ENCODE measurements at places on chromosomes 2 and 18.

- no peak for DNase-seq
Measured at GRCh38 chr2:215870986-215871385, 142.4 kb downstream of the MREG start.

DNA sequence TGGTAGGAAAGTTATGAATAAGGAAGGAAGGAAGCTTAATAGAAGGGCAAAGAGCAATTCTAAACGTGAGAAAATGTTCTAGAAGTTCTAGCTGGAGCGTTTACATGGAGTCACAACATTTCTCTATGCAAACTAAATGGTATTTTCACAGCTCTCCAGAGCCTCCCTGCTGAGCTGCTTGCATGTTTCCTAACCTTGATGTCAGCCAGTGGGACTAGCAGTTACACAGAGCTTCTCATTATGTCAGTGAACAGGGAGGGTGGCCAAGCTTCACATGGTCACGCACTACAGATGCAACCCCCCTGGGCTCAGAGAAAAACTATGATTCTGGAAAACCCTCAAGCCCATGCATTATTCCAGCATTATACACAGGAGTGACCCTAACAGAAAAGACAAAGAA, 153.4 kb upstream of the CCDC150 start:
- no peak for DNase-seq

DNA sequence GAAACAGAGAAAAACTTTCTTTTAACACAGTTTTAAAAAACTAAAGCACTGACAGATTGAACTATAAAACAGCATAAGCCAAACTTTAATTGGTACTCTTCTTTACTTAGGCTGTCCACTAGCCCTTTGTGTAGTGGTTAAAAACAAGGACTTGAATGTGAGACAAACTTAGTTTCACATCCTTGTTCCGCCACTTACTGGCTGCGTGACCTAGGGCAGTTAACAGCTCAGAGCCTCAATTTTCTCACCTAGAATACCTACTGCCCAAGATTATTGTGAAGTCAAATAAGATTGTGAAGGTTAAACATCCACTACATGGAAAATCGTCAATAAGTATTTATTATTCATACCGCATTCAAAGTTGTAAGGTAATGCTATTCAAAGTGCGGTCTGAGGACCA, 2.0 kb downstream of the WDR35 start:
- no peak for DNase-seq

GRCh38 chr2:181787310-181788048, 104.1 kb upstream of the ITPRID2 start:
- peak; percentile 39 for DNase-seq

DNA sequence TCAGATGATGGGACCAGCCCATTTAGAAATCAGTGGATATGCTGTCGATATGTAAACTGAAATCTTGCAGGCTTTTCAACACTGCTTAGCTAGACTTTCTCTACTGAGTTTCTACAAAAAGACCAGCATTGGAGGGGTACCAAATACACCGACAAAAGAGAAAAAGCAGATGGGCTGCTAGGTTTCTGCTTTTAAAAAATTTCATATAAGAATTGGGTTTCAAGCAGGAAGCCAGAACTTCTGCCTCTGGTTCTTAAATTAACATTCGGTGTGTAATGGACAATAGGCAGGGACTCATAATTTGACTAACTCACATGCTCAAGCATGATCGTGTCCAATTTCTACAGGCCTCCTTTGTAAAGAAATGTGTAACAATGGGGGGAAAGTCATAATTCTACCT, 3.1 kb downstream of the ARL4C start:
- no peak for DNase-seq

DNA sequence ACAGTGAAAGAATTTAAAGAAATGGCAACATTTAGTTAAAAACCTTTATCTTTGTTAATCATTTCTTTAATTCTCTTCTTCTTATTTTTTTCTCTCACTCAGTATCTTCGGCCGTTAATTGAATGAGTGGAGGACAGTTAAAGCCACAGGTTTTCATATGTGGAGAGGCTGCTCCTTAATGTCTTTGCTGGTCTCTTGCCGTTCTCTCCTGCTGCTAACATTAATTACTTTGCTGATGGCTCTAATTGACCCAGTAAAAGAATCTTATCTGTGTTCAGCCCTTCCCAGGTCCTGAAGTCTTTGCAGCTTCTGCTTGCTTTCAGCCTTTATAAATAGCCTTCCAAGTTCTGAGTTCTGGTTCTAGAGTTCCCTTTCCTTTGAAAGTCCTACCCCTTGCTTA, 77.1 kb downstream of the ADAM23 start:
- DNase-seq: no peak

GRCh38 chr2:132780651-132781050, 110.6 kb upstream of the LYPD1 start:
- no peak for DNase-seq

DNA sequence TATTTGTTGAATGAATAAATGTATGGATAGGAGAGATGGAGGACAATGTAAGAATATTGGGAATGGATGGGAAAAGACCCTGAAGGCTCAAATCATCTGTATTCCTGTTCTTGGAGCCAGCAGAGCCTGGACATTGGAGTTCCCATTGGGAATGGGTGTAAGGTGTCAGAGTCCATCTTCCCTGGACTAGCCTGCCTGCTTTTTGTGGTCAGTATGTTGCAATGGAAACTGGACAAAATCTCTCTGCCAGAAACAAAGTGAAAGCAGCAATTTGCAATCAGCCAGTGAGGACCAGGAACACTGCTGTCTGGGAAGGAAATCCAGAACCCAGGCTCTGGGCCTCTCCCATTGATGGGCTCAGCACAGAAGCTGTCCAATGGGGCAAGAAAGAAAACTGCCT, 83.5 kb upstream of the SKOR2 start:
- no peak for DNase-seq

- DNase-seq: no peak
Measured at GRCh38 chr2:218744615-218745014, 34.0 kb downstream of the TTLL4 start.

GRCh38 chr2:128447538-128447995, 128.9 kb upstream of the HS6ST1 start:
- DNase-seq: no peak

GRCh38 chr2:223101340-223102039, 49.5 kb downstream of the KCNE4 start:
- DNase-seq: peak; percentile 10

GRCh38 chr2:166152064-166152463, 24.2 kb upstream of the SCN1A start:
- DNase-seq: no peak

DNA sequence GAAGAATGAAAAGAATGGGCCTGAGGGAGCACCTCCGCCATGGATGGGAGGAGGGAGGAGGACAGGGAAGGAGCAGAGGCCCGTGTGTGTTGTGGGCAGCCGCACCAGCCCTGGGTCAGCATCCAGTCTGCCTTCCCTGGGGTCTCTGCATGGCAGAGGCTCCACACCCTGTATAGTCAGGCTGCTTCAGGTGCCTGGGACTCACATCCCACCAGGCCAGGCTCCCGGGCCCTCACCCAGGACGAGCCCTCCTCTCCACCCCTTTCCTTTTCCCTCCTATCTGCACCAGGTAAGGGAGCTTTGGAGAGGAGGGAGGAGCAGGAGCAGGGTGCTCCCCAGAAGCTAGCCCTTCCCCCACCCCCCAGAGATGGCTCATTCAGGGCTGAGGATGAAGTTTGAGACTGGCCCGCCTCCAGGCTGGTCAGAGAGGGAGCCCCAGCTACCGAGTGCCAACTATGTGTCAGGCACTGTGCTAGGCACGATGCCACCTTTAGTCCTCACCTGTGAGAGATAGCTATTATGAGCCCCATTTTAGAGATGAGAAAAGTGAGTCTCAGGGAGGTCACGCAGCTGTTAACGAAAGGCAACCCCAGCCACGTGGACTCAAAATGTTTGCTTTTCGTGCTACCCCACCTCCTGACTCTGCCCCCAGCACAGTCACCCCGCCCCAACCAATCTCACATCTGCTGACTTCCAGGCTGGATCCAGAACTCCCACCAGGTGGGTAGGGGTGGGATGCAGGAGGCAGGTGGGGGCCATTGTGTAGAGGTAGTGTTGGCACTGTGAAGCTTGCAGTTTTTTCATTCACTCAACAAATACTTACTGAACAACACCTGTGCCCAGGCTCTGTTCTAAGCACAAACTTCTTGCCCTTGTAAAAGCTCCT, 242.1 kb downstream of the DYSF start:
- no peak for DNase-seq

GRCh38 chr2:134310107-134311079, 56.5 kb downstream of the MGAT5 start:
- no peak for DNase-seq

GRCh38 chr2:171522788-171523087, 464 bp downstream of the CYBRD1 start:
- DNase-seq: peak; percentile 55

GRCh38 chr18:77062518-77063003, 70.0 kb downstream of the MBP start:
- DNase-seq: no peak

DNA sequence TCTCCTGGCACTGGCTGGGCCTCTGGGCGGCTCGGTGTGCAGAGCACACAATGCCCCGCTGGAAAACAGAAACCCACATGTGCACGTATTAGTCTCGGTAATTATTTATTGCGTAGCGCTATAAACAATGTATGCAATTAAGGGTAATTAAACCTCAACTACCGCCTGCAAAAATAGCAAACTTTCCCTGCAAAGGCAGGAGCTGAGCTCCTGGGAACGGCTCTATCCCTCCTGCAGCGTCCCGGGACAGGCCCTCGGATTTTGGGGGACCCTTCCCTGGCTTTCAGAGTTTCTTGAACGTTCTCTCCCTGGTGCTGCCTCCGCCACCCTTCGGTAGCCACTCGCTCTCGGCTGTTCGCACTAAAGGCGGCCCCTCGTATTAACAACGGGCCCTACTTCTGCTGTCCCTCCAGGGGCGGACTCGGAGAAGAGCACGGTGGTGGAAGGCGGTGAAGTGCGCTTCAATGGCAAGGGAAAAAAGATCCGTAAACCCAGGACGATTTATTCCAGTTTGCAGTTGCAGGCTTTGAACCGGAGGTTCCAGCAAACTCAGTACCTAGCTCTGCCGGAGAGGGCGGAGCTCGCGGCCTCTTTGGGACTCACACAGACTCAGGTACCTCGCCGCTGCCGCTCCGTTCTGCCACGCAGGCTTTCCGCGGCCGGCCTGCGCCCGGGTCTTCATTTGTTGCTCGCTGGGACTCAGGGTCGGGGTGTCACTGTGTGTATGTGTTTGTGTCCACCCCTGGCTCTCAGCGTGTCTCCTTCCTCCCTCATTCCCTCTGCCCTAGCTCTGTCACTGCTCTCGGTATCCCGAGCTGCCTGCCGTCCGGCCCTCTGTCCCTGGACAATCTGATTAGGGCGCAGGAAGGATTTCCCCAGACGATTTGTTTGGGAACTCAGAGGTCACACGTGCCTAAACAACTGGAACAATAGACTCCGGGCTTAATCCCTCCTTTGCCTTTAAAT, 1.2 kb downstream of the DLX1 start:
- DNase-seq: peak; percentile 39

GRCh38 chr2:162243294-162243693, at the start of gene FAP:
FAP (minus strand) TSS chr2:162243445; CDS start chr2:162243327, 118 bp downstream.
- DNase-seq: no peak

DNA sequence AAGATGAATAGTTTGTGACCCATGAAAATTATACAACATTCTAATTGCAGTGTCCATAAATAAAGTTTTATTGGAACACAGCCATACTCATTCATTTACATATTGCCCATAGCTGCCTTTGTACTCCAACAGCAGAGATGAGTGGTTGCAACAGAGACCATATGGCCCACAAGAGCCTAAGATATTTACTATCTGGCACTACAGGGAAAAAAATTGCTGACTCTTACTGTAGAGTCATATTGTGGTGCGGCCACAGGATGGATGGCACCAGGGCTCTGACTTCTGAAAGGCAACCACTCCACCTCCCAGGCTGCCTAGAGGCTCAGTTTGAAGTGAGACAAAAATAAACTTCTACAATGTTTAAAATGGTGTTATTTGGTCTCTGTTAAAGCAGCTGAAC, 404.0 kb upstream of the ATP5MC3 start:
- no peak for DNase-seq

DNA sequence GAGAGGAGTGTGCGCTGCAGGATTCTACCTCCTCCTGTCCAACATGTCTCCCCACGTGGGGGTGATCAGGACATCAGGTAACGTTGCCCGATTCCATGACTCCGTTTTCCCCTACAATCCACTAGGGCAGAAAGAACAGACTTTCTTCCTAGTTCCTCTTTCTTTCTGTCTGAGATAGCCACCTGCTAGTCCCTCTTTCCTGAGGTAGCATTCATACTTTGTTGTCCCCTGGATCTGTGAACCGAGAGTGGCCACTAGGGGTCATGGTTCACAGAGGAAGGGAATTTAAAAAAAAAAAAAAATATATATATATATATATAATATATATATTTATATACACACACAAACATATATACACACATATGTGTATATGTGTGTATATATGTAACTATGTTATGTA, 210.0 kb upstream of the ZNF521 start:
- peak; percentile 35 for DNase-seq

- no peak for DNase-seq
Measured at GRCh38 chr2:129884221-129884786, 95.2 kb upstream of the RAB6C start.

- no peak for DNase-seq
Measured at GRCh38 chr2:239225371-239225851, 175.4 kb downstream of the HDAC4 start.

DNA sequence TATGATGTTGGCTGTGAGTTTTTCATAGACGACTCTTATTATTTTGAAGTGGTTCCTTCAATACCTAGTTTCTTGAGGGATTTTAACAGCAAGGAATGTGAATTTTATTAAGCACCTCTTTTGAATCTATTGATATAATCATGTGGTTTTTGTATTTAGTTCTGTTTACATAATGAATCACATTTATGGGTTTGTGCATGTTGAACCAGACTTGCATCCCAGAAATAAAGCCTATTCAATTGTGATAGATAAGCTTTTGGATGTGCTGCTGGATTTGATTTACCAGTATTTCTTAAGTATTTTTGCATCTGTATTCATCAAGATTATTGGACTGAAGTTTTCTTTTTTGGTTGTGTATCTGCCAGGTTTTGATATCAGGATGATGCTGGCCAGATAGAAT, 131.6 kb upstream of the SCN7A start:
- DNase-seq: no peak

DNA sequence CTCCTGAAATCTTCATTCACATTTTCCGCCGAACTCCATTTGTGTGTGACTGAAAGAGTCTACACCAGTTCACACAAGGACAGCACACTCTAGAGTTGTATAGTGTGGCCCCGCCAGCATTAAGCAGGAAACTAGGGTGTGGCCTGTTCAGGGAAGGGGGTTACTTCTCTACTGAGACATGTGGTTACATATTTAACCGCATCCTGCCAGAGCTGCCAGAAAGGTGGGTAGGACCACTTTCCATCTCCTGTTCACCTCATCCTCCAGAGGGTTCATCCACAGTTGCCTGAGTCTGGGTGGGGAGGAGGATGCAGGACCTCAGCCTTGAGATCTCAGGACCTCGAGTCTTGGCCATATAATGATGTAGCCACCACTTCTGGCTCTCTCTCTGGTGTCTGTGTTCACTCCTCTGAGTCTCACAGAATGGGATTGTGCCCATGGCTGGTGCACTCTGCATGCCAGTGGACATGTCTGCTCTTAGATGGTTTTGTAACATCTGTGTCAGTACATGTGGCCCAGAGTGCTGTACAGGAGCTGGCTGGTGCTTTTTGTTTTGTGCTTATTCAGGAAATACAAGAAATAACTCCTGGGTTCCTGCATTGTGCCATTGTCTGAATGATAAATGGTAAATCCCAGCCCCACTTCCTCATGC, 7.7 kb upstream of the SP140L start:
- DNase-seq: no peak

GRCh38 chr2:208479342-208479741, 72.8 kb downstream of the PTH2R start:
- no peak for DNase-seq
